ENCODE measurements at places on chromosomes 12 and 14.

GRCh38 chr14:32495435-32495734 lies 166.3 kb downstream of the AKAP6 start:
- no peak for DNase-seq

DNA sequence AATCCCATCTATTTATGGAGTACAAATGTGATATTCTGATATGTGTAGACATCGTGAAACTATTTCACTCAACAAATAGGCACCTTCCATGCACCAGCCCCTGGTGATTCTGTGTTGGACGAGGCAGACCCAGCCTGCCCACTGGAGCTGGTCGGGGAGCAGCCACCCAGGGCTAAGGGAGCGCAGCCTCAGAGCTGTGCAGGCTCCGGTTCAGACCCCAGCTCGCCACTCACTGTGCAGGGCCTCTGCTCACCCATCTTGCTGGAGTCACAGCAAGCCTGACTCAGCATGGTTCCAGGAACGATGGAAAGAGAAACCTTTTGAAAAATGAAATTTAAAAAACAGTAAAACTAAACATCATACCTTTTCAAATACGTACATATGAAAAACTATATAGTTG lies 52.3 kb upstream of the BCL11B start:
- DNase-seq, result no peak

- DNase-seq, result no peak
These were observed 208.5 kb downstream of the C12orf50 start for GRCh38 chr12:87820524-87821202.

GRCh38 chr12:19783547-19784444 lies 344.5 kb downstream of the AEBP2 start:
- DNase-seq, result no peak

DNA sequence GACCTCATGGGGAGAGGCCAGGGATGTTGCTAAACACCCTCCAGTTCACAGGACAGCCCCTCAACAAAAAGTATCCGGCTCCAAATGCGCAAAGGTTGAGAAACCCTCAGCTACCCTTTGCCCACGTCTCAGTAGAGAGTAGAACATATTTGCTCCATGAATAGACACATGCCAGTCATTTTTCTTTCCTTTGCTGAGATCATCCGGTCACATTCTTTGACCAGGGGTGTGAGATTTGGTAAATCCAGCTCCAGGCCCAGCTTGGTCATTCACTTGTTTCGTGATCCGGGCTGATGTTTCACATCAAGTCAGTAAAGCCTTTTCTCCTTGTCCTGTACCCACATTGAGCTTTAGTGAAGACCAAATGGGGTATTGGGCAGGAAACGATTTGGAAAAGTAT lies 83.6 kb upstream of the LHX5 start:
- DNase-seq, result no peak
